DMS 273 treated with DMSO at 0.1 percent for 48 hours (cell line): ENCODE measurements at places on chromosomes 16 and 17.

GRCh38 chr17:40399185-40399584, 18.5 kb downstream of the TOP2A start:
- DNase-seq: no peak

GRCh38 chr16:81277541-81278080, 37.2 kb upstream of the GAN start:
- no peak for DNase-seq

- DNase-seq: no peak
Observed at GRCh38 chr17:38428112-38428642, at the start of gene ARHGAP23. TSS of gene ARHGAP23 (plus strand) at chr17:38428464. CDS start at chr17:38428486, 22 bp downstream.

DNA sequence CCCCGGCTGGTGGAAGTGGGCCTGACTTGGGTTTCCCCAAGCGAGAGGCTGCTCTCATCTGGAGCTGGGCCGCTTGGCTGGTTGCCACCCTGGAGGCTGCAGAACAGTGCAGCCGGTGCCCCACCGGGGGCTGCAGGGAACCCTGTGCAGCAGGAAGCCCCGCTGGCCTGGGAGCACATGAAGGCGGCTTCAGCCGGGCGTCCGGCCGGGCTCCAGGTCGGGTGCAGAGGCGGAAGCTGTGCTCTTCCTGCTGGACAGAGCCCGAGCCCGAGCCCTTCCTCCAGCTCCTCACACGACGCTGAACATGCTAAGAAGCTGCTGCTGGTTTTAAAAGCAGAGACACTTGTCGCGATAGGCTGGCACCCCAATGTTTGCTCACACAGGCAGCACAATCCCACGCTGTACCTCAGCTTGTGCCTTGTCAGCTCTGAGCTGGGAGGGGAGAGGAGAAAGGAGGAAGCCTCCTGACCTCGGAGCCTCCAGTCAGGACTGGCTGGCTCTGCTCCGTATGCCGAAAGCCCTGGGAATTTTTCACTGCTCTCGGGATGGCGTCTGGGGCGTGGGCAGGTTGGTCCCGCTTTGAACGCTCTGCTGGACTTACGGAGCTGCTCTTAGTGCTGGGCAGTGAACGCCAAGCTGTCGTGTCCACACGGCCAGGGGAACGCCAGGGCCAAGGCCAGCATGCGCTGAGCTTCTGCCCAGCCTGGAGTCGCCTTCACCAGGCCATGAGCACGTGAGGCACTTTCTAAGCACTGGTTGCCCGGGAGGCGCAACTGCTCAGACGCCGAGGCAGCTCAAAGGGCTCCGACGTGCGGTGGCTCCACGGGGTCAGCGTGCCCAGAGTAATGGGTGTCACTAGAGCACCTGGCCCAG, 8.8 kb downstream of the CDK5R1 start:
- DNase-seq: no peak

GRCh38 chr17:58632324-58633314, 59.2 kb downstream of the TEX14 start:
- DNase-seq: no peak

DNA sequence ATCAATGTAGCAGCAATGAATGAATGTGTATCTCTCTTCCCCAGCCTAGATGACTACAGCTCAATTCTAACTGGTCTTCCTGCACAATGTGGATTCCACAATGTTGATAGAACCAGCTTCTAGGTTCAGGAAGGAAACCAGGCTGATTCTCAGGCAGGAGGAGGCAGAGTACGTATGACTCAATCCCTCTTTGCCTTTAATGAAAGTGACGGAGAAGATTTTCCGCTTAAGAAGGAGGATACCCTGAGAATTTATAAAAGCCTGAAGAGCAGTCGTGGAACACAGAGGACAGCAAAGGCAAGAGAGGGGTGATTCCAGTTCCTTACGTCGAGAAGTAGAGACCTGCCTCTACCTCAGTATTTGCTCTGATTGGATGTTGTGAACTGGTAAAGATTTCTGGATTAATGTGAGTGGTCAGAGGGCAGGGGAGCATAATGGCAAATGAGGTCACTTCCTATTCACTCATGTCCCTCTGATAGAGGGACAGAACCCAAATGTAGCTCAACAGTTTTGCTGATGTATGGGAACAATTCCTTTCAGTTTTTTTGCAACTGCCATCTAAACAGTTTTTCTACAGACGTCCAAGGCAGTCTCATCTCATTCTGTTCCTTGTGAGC, 15.0 kb upstream of the SLC16A11 start:
- no peak for DNase-seq

DNA sequence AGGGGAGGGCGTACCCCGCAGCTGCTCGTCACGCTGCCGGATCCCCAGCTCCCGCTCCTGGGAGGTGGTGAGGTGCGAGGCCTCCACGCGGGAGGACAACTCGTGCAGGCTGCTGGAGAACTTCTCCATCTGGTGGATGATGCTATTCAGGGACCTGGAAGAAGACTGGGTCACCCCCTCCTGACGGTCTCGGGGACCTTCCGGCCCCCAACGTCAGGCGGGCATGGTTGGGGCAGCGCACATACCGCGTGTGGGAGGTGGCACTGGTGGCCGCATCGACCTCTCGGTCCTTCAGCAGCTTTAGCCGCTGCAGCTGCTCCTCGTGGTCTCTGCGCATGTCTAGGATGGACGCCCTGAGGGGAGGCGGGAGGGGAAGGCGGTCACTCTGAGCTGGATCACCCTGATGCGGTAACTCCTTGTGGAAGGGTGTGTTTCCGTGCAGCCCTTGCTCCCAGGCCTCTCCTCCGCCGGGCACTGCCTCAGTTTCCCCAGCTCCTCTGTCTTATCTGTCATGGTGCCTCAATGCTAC, 13.3 kb upstream of the MRPL38 start:
- DNase-seq: no peak

DNA sequence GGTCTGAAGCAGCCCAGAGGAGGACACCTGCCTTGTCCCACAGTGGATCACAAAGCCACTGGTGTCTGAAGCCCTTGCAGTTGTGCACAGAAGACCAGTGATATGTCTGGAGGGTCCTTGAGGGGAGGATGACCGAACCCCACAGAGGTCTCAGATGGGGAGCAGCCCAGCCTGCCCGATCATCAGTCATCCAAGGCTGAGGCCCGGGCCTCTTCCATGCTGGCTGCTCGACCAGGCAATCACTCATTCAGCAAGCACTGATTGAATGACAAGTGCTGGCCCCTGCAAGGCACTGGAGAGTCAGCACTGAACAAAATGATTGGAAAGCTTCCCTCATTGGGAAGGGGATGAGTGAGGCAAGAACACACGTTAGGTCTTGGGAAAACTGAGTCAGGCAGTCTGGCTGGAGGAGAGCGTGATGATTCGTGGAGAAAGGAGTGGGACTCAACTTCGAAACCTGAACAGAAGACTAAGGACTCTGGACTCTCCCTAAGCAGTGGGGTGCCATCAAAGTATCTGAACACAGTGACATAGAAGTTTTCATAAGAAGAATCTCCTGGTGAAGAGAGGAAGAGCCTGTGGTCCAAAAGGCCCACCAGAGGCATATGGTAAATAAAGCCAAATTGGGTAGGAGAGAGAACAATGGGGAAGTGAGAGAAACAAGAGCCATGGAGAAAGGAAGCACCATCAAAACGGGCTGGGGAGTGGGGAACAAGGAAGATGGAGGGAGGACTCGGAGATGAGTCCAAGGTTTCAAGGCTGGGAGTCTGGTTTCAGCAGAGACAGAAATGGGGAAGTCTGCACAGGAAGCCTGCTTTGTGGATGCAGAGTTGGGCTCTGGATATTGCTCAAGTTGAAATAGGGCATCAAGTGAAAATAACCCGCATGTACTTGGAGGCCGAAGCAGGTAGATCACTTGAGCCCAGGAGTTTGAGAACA, 10.2 kb downstream of the PIK3R5 start:
- no peak for DNase-seq

GRCh38 chr16:2054543-2055245, 6.9 kb downstream of the TSC2 start:
- DNase-seq: no peak

DNA sequence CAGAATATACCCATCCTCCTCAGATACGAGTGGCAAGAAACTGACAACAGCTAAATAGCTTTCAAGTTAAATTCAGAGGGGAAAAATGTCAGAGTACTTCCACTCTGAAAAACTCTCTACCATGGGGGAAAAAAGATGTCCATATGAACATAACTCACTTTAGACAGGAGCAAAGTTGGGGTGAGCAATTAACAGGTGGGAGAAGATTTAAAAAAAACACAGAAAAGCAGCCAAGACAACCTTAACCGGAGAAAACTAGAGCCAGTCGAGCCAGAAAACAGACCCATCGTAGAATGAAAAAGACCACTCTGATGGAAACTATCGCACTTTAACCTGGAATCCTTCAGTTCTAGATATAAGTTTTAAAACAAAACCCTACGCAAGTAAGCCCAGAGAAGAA, 833 bp downstream of the TERF2 start:
- no peak for DNase-seq

GRCh38 chr17:31386542-31387075, 4.9 kb upstream of the RAB11FIP4 start:
- DNase-seq: no peak

- no peak for DNase-seq
Observed at GRCh38 chr17:6526362-6527152, 29.8 kb downstream of the PITPNM3 start.

- no peak for DNase-seq
Observed at GRCh38 chr16:8565498-8565897, 24.8 kb downstream of the TMEM114 start.

DNA sequence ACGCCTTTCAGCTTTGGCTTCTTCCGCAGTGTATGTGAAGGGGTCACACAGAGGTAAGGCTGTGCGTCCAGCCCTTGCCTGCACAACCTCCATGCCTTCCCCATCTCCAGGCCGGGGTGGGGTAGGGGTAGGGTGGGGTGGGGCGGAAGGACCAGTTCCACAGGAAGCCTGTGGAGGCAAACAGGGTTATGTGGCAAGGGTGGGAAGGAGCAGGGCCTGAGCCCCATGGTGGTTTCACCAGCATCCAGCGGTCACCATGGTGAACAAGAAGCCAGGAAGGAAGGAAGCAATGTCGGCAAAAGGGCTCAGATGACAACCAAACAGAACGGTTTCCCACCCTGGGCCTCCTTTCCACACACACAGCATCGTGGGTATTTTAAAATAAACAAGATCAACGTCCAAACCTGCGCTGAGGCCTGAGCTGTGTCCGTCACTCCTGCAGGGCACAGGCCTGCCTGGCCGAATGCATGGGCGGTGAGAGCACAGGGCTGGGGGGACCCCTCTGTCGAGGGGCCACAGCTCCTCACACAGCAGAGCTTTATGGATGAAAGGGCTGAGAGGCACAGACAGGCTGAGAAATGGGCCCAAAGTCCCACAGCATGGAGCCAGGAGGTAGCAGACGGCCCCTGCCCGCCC, 80.5 kb downstream of the ZNF778 start:
- no peak for DNase-seq

GRCh38 chr16:67356396-67356795, 29.8 kb downstream of the LRRC36 start:
- DNase-seq: no peak

DNA sequence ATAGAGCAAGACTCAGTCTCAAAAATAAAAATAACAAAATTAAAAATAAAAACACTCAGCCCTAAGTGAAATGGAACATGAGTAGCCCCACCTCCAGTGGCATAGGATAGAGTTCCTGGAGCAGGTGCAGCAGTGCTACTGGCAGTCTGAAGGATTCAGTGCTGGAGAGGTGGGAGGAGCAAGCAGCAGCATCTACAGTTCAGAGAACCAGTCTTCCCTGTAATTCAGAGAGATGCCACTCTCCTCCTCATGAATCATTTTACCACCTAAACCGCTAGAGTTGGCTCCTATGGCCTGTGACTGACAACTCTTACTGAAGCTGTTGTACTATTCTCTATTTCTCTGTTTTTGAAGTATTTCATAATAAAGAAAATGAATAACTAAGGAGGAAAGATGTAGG, 56.0 kb upstream of the SMURF2 start:
- DNase-seq: no peak

GRCh38 chr17:81681672-81682071, 1.9 kb downstream of the ARL16 start:
- DNase-seq: no peak

GRCh38 chr16:29826342-29826695, 6.1 kb downstream of the MVP start:
- DNase-seq: no peak

DNA sequence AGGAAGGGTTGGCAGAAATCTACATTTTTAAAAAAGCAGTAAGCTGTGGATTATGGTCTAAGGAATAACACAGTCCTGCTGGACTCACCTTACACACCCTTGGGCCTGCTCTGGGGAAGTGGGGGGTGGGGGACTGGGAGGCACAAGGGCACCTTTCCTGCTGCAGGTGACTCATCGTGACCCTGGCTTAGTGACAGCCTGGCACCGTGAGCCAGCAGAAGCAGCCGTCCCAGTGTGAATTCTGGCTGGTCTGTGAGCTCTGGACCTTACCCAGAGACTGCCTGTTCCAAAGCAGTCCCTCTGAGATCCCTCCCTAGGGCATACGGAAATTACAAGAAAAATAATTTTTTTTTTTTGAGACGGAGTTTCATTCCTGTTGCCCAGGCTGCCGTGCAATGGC, 4.2 kb upstream of the CRK start:
- DNase-seq: no peak

- no peak for DNase-seq
Observed at GRCh38 chr17:32814836-32815235, 62.1 kb downstream of the MYO1D start.

DNA sequence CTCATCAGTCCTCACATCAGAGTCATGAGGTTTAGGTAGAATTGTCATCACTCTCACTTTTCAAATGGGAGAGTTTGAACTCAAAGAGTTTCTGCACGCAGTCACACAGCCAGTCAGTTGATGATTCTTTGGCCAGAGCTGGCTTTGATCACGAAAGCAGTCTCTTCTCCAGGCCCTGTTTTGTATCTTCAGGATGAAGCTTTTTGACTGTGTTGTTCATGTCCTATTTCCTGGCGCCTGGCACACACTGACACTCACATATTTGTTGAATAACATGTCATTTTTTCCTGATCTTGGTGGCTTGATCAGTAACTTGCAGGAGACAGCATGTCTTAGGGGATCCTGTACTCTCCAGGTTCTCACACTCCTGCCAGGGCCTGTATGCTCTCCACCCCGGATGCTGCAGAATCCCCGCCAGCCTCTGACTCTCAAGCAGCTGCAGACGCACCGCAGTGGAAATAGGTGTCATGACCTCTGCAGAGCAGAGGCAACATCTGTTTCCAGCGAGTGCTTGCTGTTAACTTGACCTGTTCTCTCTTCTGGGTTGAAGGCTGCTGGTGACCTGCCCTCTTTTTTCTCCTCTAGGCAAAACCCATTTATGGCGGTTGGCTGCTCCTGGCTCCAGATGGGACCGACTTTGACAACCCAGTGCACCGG, 33.0 kb downstream of the MPRIP start:
- DNase-seq: no peak

DNA sequence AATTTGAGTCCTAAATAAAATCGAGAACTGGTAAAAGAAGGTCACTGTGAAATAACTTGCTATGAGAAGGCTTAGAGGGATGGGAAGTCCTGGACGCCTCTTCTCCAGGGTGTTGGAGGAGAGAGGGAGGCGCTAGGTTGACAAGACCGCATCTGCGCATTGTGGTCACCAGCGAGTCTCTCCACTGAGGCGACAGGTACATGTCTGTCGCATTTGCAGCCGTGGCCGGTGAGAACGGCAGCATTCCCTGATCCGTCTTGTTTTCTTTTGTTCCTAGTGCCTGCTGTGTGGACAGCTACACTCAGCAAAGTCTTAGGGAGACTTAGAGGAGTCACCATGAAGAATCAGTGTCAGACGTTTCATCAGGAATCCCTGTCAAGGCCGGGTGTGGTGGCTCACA, 8.1 kb upstream of the ATP6V0C start:
- no peak for DNase-seq

GRCh38 chr17:35560703-35561102, at the start of gene SLFN14:
TSS of gene SLFN14 (minus strand) at chr17:35560819. CDS start at chr17:35558062, 2,757 bp downstream.
- no peak for DNase-seq
